ENCODE measurements at places on chromosomes 1 and 21.

GRCh38 chr1:192002063-192002462 is 156.2 kb upstream of the RGS18 start:
- no peak for DNase-seq

- peak; percentile 88 for DNase-seq
Observed at GRCh38 chr1:107767156-107767582, 197.8 kb downstream of the VAV3 start.

DNA sequence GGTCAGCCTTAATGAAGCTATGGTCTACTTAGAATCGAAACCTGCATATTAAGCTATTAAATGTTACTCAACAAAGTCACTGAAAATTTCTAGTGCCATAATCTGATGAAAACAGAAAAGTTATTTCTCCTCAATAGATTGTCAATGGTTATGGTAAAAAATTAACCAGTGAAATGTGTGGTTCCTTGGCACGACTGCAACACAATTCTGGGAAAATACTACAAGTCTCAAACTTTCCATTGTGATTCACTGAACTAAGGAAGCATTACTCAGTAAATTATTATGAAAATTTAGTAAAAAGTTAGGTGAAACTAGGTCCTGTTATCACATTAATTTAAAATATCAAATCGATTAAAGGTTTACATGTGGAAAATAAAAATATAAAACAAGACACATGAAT is 12.8 kb upstream of the OR2T10 start:
- DNase-seq: no peak

- DNase-seq: no peak
Observed at GRCh38 chr1:230808281-230808872, 59.9 kb downstream of the C1orf198 start.

- DNase-seq: no peak
Observed at GRCh38 chr1:114149211-114149610, 4.5 kb downstream of the SYT6 start.

GRCh38 chr1:183871142-183871541 is 66.2 kb downstream of the RGL1 start:
- peak; percentile 89 for DNase-seq

GRCh38 chr1:226982451-226983177 is 42.5 kb downstream of the COQ8A start:
- no peak for DNase-seq

DNA sequence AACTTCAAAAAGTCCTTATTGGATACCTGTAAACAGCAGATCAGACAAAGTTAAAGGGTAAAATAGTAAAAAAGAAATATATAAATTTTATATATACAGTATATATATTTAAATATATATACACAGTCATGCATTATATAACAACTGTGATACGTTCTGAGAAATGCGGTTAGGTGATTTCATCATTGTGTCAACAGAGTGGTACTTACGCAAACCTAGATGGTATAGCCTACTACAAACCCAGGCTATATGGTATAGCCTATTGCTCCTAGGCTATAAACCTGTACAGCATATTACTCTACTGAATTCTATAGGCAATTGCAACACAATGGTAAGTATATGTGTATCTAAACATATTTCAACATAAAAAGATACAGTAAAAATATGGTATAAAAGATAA is 222.7 kb downstream of the NUF2 start:
- no peak for DNase-seq

DNA sequence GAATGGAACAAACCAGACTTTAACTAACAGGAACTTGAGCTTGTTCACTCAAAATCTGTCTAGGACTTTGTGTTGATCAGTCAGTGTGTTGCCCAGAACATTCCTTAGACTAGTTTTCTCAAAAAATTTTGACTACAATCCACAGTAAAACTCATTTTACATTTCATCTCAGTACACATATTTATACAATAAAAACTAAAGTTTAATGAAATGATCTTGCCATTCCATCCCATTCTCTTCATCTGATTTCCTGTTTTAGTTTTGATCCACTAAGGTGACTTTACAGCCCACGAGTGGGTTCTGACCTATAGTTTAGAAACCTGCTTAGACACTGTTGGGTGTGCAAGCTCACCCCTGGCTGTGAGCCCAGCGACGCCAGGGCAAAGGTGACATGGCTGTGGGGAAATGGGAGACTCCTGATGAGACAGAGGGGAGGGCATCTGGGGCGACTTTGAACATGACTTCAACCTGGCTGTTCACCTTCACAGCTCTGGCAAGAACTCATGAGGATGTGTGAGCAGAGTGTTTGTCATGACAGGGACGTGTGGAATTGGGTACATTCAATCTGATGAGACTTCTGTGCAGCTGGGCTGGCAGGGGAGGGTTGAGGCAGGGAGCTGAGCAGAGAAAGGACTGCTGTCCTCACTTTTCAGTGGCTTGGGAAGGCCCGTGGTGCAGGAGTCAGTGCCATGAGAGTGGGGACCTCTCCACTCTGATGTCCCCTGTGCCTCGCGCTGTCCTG is 40.6 kb downstream of the LHX4 start:
- no peak for DNase-seq

- no peak for DNase-seq
Observed at GRCh38 chr1:61572046-61572445, 152.9 kb downstream of the TM2D1 start.

DNA sequence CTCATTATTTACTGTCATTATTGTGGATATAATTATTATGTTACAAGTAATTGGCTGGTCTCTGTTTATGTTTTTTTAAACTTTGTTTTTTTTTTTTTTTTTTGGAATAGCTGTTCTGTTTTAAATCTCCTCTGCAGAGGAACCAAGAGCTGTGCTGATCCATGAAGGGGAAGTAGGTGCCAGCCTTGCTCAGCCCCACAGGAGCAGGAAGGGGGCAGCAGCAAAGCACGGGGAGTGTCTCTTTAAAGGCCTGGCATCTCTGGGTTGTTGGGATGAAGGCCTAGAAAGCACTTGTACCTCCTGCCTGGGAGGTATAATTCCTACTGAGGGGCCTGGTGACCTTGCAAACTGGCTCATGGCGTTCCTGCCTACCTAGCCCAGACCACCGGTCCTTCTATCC is 2.5 kb upstream of the GRHL3 start:
- no peak for DNase-seq

DNA sequence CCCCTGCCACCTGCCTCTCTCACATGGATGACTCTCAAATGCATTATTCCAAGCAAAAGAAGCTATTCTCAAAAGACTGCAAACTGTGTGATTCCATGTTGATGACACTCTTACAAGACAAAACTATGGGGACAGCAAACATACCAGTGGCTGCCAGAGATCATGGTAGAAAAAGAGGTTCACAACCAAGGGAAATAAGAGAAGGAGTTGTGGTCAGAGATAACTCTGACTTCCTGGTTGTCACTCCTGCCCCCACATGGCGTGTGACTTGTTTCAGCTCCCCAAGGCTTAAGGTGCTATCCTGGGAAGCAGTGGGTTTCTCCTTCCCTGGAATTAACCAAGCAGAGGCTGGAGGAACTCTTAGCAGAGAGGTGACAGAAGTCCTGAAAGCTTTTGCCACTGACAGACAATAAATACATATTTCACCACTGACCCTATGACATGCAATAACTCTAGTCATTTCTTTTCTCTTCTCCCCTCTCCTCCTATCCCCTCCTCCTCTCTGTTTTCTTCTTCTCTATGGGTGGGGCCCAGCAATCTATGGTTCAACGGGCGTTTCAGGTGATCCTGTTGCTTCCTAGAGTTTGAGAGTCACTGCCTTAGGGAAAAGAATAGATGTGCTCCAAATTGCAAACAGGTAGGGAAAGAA is 185.1 kb downstream of the FCRL5 start:
- DNase-seq: no peak

DNA sequence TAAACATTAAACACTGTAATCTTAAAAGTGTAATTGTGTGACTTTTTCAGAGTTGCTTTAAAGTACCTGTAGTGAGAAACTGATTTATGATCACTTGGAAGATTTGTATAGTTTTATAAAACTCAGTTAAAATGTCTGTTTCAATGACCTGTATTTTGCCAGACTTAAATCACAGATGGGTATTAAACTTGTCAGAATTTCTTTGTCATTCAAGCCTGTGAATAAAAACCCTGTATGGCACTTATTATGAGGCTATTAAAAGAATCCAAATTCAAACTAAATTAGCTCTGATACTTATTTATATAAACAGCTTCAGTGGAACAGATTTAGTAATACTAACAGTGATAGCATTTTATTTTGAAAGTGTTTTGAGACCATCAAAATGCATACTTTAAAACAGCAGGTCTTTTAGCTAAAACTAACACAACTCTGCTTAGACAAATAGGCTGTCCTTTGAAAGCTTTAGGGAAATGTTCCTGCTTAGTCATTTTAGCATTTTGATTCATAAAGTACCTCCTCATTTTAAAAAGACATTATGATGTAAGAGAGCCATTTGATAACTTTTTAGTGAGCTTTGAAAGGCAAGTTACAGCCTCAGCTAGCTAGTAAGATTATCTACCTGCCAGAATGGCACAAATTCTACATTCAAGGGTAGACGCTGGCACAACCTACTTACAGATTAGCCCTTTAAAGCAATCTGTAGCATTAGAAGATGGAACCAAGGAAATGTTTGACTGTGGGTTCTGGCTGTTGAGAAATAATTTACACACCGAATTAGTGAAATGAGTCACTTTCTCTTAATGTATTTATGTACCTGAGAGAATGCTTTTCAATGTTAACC is 9.4 kb downstream of the SOD1 start:
- DNase-seq: no peak

GRCh38 chr1:174167265-174167803 is 8.0 kb downstream of the RABGAP1L start:
- DNase-seq: no peak

GRCh38 chr1:31013187-31013864 is 52.2 kb downstream of the PUM1 start:
- no peak for DNase-seq

DNA sequence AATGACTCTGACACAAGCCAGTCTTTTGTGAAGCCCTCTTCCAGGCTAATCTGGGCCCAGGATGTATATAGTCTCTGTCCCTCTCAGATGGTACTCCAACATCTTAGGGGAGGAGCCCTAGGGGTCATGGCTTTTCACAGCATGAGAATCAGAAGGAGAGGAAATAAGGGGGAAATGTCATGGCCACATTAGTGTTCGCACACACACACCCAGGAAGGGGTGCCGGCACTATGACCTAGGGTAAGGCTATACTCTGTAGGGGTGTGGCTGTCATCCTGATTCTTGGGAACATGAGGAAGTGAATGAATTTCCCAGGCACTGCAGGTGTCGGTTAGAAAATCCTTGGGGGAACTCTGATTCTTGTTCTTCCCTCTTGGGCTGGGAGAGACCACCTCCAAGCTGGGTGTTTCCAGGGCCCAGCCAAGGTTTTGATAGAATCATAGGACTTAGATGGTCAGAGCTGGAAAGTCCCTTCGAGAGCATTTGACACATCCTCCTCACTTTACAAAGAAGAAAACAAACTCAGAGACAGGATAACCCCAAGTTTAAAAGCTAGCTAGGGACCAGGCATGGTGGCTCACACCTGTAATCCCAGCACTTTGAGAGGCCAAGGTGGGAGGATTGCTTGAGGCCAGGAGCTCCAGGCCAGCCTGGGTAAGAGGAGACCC is 22.0 kb downstream of the GFI1 start:
- DNase-seq: no peak

- no peak for DNase-seq
Observed at GRCh38 chr1:182611326-182611725, 7.1 kb upstream of the RGS16 start.

- DNase-seq: peak; percentile 6
Observed at GRCh38 chr1:227314014-227314848, 4.1 kb downstream of the CDC42BPA start.

DNA sequence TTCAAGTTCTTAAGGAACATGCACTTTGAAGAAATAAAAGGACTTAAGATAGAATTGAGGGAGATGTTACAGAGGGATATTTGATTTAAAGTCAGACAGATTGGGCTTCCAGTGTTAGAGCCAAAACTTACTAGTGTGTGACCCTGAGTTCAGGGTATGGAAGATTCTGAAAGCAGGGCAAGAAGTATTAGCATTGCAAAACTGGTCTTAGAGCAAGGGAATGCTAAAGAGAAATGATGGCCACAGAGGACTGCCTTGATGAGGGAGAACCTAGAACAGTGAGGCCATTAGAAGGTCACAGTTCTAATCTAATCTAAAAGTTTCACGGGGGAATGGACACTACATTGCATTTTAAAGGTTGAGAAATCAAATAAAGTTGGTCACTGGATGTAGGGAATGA is 45.5 kb downstream of the UROD start:
- no peak for DNase-seq

DNA sequence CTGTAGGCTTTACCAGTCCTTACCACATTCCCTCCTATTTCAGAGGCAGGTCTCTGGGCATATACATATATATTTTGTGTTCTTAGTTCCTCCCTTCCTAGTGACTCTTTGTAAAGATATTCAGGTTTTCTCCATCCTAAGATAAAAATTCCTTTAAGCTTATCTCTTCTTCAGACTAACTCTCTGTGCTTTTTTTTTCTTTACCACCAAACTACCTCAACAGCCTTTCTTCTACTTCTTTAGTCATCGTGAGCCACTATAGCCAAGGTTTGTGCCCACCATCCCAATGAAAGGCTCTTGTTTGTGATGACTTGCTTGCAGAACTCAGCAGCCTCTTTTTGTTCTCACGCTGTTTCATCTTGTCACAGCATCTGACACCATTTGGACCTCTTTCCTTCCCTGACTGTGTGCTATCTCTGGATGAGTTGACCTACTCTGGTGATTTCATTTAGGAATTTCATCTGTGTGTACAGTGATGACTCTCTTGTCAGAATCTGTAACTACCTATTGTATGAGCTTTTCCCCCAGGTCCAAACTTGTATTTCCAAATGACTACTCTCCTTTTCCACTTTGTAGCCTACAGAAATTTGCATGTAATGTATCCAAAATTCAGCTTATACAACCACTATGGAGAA is 59.0 kb upstream of the MACF1 start:
- DNase-seq: no peak

GRCh38 chr1:10730985-10731384 is 65.5 kb downstream of the CASZ1 start:
- peak; percentile 27 for DNase-seq

GRCh38 chr1:3061566-3061965 is 7.4 kb upstream of the PRDM16 start:
- DNase-seq: no peak

GRCh38 chr1:228998179-228998578 is 262.9 kb downstream of the RHOU start:
- no peak for DNase-seq

All from dermis microvascular lymphatic vessel endothelial cell (primary cell).